Naive thymus-derived CD8-positive, alpha-beta T cell (primary cell): ENCODE measurements at places on chromosomes 13 and 19. TPM values are rescaled to one million over a fixed set of nuclear protein-coding genes. Genes with fewer than 3 reads are reported as not detected.

JSRP1 gene
- total RNA-seq = not detected

CLC gene
- total RNA-seq = not detected

CACNG8 gene
- not detected for total RNA-seq

PIAS4 gene
- 34.9 TPM for total RNA-seq

ZNF578 gene
- 6.1 TPM for total RNA-seq

IGFL3 gene
- total RNA-seq = not detected

ARRDC5 gene
- 34.2 TPM for total RNA-seq
